ENCODE measurements at places on chromosomes 5 and 9.

- H3K36me3 ChIP-seq, result no peaks in the 10 kb centered on the region
- H3K27me3 ChIP-seq, result no peaks in the 10 kb centered on the region
- H3K4me1 ChIP-seq, result no peaks in the 10 kb centered on the region
- DNase-seq, result no peak
Measured at GRCh38 chr9:73148447-73148937, 3.2 kb upstream of the ANXA1 start.

- no peak overlapping the region for H3K4me3 ChIP-seq
- no peaks in the 10 kb centered on the region for H3K27me3 ChIP-seq
- no peaks in the 10 kb centered on the region for H3K36me3 ChIP-seq
- no peak overlapping the region for H3K27ac ChIP-seq
- no peak for DNase-seq
Measured at GRCh38 chr5:166710271-166710670, 1581.2 kb upstream of the WWC1 start.

GRCh38 chr5:168583742-168584482 lies 4.7 kb upstream of the PANK3 start:
- H3K36me3 ChIP-seq, result no peaks in the 10 kb centered on the region
- no peaks in the 10 kb centered on the region for H3K27me3 ChIP-seq
- peaks cover 4% of the 10 kb centered on the region for H3K4me1 ChIP-seq
- no peak for DNase-seq

GRCh38 chr5:169719360-169720314 lies 82.6 kb downstream of the DOCK2 start:
- H3K27me3 ChIP-seq, result no peaks in the 10 kb centered on the region
- DNase-seq, result no peak
- no peak overlapping the region for H3K4me3 ChIP-seq
- H3K36me3 ChIP-seq, result no peaks in the 10 kb centered on the region
- H3K27ac ChIP-seq, result no peak overlapping the region

DNA sequence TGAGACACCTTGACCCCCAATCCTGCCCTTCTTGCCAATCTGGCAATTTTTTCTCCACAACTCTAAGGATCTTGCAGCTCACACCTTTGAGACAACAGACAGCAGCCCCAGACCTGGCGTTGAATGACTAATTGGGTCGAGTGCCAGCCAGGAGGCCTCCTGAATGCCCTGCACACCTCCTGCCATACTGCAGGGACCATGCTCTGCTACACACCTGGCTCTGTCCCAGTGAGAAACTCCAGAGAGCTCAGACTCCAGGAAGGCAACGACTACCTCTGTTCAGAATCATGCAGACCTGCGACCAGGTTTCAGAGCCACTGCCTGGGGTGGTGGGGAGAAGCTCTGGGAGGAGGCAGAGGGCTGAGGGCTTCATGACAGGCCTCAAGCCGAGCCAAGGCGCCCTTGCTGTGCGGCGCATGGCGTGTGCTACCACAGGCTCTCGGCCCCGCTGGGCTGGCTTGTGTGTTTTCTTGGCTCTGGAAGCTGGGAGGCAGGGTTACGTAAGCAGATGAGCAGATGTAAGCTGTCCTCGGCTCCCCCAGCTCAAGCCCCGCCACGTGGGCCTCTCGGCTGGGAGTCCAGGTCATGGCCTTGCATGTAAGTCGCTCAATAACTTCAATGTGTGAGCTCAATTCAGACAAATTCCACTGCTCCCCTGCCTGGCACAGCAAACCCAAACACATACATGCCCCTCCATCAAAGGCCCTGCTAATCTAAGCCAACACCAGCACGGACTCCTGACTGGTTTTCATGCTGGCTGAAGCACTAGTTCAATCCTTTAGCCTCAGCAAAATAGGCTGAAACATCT lies 27.5 kb downstream of the B4GALT1 start:
- H3K27me3 ChIP-seq, result no peaks in the 10 kb centered on the region
- no peak for DNase-seq
- H3K27ac ChIP-seq, result no peak overlapping the region
- no peak overlapping the region for H3K4me3 ChIP-seq
- no peaks in the 10 kb centered on the region for H3K36me3 ChIP-seq

DNA sequence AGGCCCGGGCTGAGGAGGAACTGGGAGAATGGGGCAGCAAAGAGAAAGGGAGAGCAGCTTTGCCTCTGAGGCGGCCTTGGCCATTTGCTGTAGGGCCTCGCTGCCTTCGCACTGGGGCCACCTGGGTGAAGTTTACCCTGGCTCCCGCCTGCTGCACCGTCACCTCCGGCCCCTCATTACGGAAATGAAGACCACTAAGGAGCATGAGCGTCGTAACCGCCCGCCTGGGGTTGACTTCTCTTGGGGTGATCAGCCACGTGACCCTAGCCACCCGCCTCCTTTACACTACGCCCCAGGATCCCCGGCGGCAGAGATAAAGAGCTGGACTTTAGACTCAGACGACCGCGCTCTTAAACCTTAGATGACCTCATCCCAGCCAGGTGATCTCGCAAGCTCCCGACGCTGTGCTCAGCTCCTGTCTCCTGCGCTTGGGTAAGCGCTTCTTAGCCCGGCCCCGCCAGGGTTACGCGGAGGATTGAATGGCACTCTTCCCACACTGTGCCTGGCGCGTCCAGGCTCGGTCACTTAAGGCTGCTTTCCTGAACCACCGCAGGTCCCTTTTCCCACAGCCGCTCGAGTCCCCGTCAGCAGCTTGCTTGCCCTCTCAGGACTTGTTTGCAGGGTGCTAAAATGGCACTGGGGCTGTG lies 107.9 kb upstream of the LARP1 start:
- no peaks in the 10 kb centered on the region for H3K36me3 ChIP-seq
- no peak overlapping the region for H3K27ac ChIP-seq
- H3K27me3 ChIP-seq, result no peaks in the 10 kb centered on the region
- DNase-seq, result peak; percentile 89
- H3K4me1 ChIP-seq, result no peaks in the 10 kb centered on the region

- no peak overlapping the region for H3K27ac ChIP-seq
- no peak overlapping the region for H3K4me3 ChIP-seq
- H3K36me3 ChIP-seq, result peaks cover 13% of the 10 kb centered on the region
- no peaks in the 10 kb centered on the region for H3K27me3 ChIP-seq
- H3K4me1 ChIP-seq, result peaks cover 2% of the 10 kb centered on the region
Measured at GRCh38 chr9:134139081-134139480, 3.2 kb downstream of the WDR5 start.

GRCh38 chr9:93678199-93679019 lies 102.0 kb downstream of the PHF2 start:
- H3K27ac ChIP-seq, result no peak overlapping the region
- H3K4me1 ChIP-seq, result no peaks in the 10 kb centered on the region
- no peaks in the 10 kb centered on the region for H3K27me3 ChIP-seq
- no peak overlapping the region for H3K4me3 ChIP-seq
- no peak for DNase-seq
- no peaks in the 10 kb centered on the region for H3K36me3 ChIP-seq

DNA sequence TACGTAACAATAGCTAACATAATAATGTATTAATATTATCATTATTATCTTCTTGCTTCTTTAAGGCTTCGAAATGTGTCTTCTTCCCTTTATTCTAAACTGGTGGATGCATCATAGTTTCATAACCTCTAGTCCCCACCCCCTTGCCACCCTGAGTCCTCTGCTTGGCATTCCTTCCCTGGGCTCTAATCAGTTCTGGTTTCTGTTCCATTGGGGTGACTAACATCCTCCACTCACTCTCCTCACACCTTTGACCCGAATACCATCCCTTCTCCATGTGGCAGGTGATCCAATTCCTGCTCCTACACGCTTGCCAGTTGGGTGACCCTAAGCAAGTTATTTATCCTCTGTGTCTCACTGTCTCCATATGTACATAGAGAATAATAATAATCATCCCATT lies 286.1 kb downstream of the TRPM3 start:
- H3K4me1 ChIP-seq, result no peaks in the 10 kb centered on the region
- H3K4me3 ChIP-seq, result no peak overlapping the region
- no peak overlapping the region for H3K27ac ChIP-seq
- H3K27me3 ChIP-seq, result no peaks in the 10 kb centered on the region
- no peak for DNase-seq
- no peaks in the 10 kb centered on the region for H3K36me3 ChIP-seq

GRCh38 chr9:134887219-134887618 lies 6.6 kb downstream of the FCN2 start:
- H3K4me3 ChIP-seq, result no peak overlapping the region
- no peak overlapping the region for H3K27ac ChIP-seq
- H3K27me3 ChIP-seq, result no peaks in the 10 kb centered on the region
- no peaks in the 10 kb centered on the region for H3K36me3 ChIP-seq

DNA sequence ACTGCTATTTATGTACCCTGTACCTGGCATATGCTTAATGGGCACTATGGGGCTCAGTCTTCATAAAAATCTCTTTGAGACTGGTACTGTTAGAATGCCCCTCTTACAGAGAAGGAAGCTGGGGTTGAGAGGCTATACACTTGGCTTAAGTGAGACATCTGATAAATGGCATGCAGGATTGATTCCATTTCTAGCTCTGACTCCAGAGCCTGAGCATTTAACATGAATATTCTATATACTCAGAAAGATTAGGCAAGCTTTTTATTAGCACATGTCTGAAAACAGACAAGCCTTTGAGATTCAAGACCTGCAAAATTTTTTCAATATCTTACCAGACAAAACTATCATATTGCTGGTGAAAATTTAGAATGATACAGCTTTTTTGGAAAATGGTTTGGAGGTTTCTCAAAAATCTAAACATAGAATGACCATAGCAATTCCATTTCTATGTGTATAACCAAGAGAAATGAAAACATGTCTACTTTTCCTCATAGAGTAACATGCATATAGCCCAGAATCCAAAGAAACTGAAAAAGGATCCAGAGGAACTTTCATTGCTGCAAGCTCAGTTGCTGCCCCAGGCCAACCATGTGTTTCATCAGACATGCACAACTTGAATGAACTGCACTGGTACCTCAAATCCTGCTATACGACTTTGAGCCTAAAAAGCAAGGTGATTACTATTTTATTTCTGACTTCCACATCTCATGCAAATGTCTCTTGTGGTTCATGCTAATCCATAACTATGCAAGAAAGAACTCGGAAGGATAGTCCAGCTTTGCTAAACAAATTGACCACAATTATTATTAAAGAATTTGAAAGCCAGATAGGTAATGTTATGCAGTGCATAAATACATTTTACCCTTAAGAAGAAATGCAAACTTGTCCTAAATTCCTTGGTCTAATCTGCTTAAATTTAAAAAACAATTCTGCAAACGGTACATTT lies 389.0 kb upstream of the GRIA1 start:
- no peak for DNase-seq
- no peak overlapping the region for H3K4me3 ChIP-seq
- no peaks in the 10 kb centered on the region for H3K27me3 ChIP-seq
- H3K27ac ChIP-seq, result no peak overlapping the region
- H3K4me1 ChIP-seq, result no peaks in the 10 kb centered on the region

DNA sequence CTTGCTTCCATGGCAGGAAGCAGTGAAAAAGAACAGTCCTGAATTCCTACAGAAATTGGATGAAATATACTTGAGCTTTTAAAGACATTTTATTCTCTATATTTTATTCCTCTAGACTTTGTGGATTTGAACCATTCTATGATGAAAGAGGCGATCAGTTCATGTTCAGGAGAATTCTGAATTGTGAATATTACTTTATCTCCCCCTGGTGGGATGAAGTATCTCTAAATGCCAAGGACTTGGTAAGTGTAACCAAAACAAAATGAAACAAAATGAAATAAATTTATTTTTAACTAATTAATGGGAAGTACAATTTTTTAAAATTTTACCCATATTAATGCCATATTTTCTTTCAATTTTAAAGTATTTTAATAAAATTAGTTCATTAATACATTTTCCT lies 34.1 kb downstream of the STARD4 start:
- H3K4me1 ChIP-seq, result no peaks in the 10 kb centered on the region
- no peak overlapping the region for H3K4me3 ChIP-seq
- no peak overlapping the region for H3K27ac ChIP-seq
- no peaks in the 10 kb centered on the region for H3K27me3 ChIP-seq

DNA sequence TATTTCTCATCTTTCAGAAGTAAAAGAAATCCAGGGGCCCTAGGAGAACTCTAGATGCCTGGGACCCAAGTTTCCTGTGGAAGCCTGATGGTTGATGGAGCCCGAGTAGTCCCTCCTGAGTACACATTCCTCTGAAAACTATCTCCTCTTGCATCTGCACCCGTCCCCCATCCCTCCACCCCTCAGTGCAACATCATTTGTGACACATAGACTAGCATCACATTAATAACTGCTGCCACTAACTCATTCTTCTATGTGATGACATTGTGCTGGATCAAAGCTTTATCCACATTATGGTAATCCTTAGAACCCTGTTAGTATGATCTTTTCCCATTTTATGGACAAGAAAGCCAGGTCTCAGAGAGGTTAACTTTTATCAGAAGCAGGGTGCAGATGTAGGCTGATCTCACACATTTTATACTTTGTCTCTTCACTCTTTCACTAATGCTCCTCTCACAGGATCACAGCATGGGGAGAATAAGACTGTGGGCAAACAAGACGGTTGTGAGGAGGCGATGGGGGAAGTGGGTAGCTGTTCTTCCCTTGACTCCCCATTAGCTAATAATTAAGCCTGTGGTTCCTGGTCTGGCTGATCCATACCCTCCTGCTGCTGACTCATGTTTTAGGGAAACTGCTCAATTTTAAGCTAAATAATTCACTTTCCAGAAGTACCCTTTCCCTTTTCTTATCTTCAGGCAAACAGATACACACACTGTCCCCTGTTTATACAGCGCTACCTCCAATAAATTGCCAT lies 3.9 kb upstream of the HK3 start:
- no peak overlapping the region for H3K27ac ChIP-seq
- no peaks in the 10 kb centered on the region for H3K27me3 ChIP-seq
- H3K36me3 ChIP-seq, result peaks cover 11% of the 10 kb centered on the region
- DNase-seq, result no peak
- H3K4me1 ChIP-seq, result no peaks in the 10 kb centered on the region
- no peak overlapping the region for H3K4me3 ChIP-seq

- peaks cover 6% of the 10 kb centered on the region for H3K4me1 ChIP-seq
- H3K27me3 ChIP-seq, result no peaks in the 10 kb centered on the region
- DNase-seq, result peak; percentile 81
- no peak overlapping the region for H3K27ac ChIP-seq
- H3K36me3 ChIP-seq, result no peaks in the 10 kb centered on the region
Measured at GRCh38 chr5:149035372-149035790, 27.5 kb downstream of the SH3TC2 start.

- no peak overlapping the region for H3K4me3 ChIP-seq
- no peak overlapping the region for H3K27ac ChIP-seq
- DNase-seq, result peak; percentile 32
- no peaks in the 10 kb centered on the region for H3K4me1 ChIP-seq
Measured at GRCh38 chr9:136754626-136755301, 3.3 kb downstream of the LCN8 start.

- no peak for DNase-seq
- no peak overlapping the region for H3K4me3 ChIP-seq
- H3K27me3 ChIP-seq, result no peaks in the 10 kb centered on the region
Measured at GRCh38 chr9:18493451-18493993, 19.6 kb downstream of the ADAMTSL1 start.

GRCh38 chr9:5455181-5455580 lies 4.8 kb downstream of the CD274 start:
- no peak overlapping the region for H3K4me3 ChIP-seq
- no peak for DNase-seq
- no peaks in the 10 kb centered on the region for H3K27me3 ChIP-seq
- no peak overlapping the region for H3K27ac ChIP-seq
- no peaks in the 10 kb centered on the region for H3K4me1 ChIP-seq
- no peaks in the 10 kb centered on the region for H3K36me3 ChIP-seq
